ENCODE measurements at places on chromosomes 2 and 18. TPM values are rescaled to one million over a fixed set of nuclear protein-coding genes. Genes with fewer than 3 reads are reported as not detected.

The MGAT4A gene
- total RNA-seq = 95.2 TPM

The SLC16A14 gene
- 1.3 TPM for total RNA-seq

The SDC1 gene
- total RNA-seq = 0.15 TPM

The SLC23A3 gene
- total RNA-seq = 2.5 TPM

The DLGAP1 gene
- total RNA-seq = not detected

The DNAJC5G gene
- not detected for total RNA-seq

The SERPINB10 gene
- not detected for total RNA-seq

The LOXHD1 gene
- 0.13 TPM for total RNA-seq

Measured in activated naive CD4-positive, alpha-beta T cell treated with anti-CD3 and anti-CD28 coated beads, Interleukin-2, amount 10 ng/mL, durations not matched to agents 5 hours and 36 hours (primary cell).